SK-MEL-5 (cell line): ENCODE measurements at places on chromosomes 1 and 21. TPM values are rescaled to one million over a fixed set of nuclear protein-coding genes. Genes with fewer than 3 reads are reported as not detected.

The CIART gene
- 0.21 TPM in 1 of 2 replicates, not detected in the other for total RNA-seq

- DNase-seq: no peak
Observed at GRCh38 chr1:59678040-59678439, 136.7 kb upstream of the HOOK1 start.

GRCh38 chr1:206568256-206568655, 44.0 kb downstream of the EIF2D start:
- no peak for DNase-seq

DNA sequence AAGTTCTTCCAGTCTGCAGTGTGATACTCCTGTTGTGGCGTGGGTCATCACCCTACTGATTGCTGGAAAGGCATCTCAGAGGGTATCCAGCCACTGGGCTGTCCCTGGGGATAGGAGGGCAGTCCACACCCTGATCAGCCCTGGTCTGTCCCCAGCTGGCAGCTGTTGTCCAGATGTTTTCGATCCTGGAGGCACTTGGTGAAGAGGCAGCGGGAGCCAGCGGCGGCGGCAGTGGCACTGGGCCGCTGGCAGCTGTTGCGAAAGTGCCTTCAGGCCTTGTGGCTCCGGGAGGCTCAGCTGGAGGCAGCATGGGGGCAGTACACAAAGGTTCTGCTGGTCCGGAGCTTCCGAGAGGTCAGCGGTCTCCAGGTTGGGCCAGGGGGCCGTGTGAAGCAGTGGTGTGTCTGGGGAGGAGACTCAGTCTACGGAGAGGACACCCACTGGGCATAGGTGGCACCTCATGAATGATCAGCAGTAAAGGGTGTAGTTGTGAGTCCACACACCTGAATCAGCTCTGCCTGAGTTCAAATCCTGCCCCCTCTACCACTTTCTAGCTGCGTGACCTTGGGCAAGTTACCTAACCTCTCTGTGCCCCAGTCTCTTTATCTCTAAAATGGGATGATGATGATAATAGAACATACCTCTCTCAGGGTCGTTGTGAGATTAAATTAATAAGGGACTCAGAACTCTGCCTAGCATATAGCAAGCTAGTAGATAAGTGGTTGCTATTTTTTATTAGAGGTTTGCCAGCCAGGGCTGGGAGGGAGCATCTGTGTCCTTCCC, 6.1 kb downstream of the C1orf167 start:
- DNase-seq: no peak

DNA sequence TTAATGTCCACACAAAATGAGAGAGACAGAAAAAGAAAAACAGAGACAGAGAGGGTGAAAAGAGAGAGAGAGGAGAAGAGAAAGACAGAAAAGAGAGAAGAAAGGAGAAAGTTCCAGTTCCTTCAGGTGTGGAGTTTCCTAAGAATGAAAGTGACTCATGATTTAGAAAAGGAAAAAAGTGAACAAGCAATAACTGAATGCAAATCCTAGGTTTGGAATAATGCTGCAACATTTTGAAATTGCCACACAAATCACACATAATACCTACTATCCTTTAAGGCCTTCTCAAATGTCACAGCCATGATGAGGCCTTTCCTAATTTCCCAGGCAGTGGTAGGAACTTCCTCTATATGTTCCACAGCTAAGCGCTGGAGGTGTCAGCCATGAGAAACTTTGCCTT, 31.5 kb upstream of the XPR1 start:
- no peak for DNase-seq
